ENCODE measurements at places on chromosomes 13 and 19.
A peak's percentile ranks its signal among the peaks of the same experiment; 100 is the strongest.

DNA sequence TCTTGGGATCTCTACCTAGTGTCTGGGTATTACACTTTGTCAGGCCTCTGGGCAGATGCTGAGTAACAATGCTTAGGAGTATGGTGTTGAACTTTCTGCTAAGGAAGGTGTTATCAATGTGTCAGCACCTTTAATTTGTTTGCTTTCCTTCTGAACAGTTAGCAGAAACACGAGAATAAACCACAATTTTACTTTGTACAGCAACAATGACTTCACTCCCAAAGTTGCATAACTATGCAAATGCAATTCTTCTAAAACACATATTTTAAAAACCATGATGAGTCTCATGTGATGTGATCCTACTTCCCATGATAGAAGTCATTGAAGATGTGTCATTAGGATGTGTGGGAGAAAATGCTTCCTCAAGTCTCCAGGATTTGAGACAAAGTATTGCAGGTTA is 155.0 kb downstream of the POSTN start:
- DNase-seq, result no peak

DNA sequence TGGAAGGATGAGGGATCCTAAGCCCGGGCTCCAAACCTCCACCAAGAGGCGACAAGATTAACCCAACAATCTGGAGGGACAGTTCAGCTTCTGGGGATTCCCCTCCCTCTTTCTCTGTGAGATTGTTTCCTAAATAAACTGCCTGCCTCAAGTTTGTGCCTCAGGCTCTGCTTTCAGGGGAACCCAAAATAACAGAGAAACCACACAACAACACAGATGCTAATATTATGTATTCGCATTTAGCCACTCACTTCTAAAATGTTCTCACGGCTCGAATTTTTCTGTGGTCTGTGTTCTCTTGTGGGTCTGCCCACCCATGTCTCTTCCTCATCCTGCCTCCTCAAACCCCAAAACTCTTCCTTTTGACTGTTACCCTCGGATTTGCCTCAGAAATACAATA is 1381.1 kb upstream of the SLC10A2 start:
- DNase-seq, result no peak

DNA sequence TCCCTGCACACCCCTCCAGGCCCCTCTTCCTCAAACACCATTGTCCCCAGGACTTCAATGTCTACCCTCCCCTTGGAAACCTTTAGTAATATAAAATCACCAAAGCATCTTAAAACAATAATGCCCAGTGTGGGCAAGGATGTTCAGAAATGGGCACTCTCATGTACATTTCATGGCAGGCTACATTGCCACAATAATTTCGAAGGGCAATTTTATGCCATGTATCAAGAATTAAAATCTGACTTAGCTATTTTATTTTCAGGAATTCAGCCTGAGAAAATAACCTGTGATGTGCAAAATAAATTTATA is 35.8 kb upstream of the IGSF23 start:
- no peak for DNase-seq

GRCh38 chr19:8575467-8575997 is 1.7 kb downstream of the MYO1F start:
- peak; percentile 40 for DNase-seq

GRCh38 chr13:32446220-32446619 is 18.3 kb upstream of the N4BP2L1 start:
- no peak for DNase-seq

- DNase-seq, result no peak
Observed at GRCh38 chr13:60386250-60386649, 10.8 kb upstream of the TDRD3 start.

DNA sequence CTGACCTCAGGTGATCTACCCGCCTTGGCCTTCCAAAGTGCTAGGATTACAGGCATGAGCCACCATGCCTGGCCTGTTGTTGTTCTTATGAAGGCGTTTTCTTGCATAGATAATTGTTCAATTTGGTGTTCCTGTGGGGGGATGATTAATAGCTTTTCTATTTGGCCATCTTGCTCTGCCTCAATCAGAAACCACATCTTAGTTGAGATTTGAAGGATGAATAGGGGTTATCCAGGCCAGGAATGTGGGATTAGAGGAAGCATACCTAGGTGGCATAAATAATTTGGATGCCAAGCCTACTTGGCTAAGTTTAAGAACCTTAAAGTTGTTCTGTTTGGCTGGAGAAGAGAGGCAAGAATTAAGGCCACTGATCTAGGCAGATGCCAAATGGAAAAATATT is 44.4 kb downstream of the CCNA1 start:
- DNase-seq, result no peak

DNA sequence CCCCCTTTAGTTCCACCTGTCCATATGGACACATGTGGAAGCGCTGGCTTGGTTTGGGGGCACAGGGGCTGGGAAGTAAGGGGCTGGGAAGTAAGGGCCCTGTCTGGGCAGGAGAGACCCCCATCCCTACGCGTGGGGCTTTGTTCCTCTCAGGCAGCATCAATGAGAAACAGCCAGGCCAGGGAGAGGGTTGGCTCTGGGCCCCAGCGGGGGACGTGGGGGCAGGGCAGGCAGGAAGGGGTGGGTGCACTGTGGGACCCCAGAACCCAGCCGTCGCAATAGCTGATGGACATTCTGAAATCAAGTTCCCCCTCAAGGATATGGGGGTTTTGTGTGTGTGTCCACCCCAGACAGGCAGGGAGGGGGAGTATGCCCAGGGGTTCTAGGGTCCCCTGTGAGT is 1.2 kb downstream of the NCAN start:
- no peak for DNase-seq

DNA sequence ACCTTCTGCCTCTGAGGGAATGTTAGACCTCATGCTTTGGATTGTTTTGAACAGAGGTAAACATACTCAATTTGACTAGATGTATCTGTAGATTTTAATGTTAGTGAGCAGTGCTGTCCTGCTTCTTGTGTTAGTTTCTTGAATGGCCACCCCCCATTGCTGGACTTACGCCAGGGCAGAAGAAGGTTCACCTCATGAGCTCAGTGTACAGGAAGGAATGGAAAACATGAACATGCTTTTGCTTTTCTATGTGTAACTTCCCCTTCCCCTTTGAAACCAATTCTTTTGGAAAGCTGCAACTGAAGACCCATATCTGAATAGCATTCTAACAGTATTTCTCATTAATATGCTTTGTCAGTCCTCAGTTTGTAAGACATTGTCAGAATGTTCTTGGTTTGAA is 32.3 kb downstream of the WASF3 start:
- no peak for DNase-seq

GRCh38 chr13:43546816-43547215 is 240.0 kb downstream of the ENOX1 start:
- DNase-seq, result no peak

GRCh38 chr13:53150568-53150967 is 122.0 kb downstream of the OLFM4 start:
- DNase-seq, result no peak

GRCh38 chr19:53254411-53255341 is at the start of gene ZNF677:
Gene ZNF677 (minus strand): TSS chr19:53254873. CDS start chr19:53251550, 3,323 bp downstream.
- peak; percentile 80 for DNase-seq

DNA sequence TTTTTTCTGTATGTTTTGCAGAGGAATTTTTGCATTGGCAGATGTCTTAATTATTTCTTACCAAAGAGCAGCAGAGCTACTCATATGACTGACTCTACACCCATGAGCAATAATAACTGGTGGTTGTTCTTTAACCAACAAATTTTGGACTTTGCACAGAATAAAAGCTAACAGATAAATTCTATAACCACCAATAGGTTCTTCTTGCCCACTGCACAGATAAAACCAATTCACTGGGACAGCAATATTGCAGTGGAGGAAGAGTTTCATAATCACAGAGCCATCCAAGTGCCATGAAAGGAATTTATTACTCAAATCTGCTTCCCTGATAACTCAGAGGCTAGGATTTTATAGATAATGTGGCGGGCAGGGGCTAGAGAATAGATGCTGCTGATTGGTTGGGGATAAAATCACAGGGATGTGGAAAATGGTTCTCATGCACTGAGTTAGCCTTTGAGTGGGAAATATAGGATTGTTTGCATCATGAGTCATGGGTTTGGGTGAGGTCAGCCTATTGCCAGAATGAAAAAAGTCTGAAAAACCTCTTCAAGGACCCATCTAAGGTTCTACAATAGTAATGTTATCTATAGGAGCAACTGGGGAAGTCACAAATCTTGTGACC is 104.3 kb upstream of the PCDH17 start:
- DNase-seq, result no peak

GRCh38 chr13:94119360-94119936 is 360.0 kb downstream of the DCT start:
- no peak for DNase-seq

DNA sequence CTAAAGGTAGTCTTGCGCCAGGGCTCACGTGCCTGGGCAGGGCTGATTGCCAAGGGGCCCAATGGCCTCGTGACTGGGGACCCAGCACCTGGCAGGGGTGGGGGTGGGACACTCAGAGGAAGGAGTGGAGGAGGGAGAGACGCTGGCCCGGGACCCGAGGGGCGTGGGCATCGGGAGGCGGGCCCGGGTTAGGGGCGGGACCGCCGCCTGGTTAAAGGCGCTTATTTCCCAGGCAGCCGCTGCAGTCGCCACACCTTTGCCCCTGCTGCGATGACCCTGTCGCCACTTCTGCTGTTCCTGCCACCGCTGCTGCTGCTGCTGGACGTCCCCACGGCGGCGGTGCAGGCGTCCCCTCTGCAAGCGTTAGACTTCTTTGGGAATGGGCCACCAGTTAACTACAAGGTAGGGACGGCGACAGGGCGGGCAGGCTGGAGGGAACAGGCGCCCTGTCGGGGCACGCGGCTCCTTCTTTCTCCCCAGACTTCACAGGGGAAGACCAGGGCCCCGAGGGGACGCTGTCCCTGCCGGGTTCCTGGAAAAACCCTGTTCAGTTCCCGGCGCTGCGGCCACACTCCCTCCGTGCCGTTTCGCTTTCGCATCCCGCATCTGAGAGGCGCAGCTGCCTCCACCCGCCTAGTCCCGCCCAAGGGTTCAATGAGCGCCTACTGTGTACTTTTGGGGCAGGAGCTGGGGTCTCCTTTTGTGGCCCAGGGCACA is at the start of gene IFI30:
Gene IFI30, plus strand, starts transcription at position 242 of the 717 bp plus-strand sequence. Its CDS starts 29 bp downstream, at position 271.
- no peak for DNase-seq

- DNase-seq, result no peak
Observed at GRCh38 chr13:95948656-95949055, 104.5 kb downstream of the UGGT2 start.

DNA sequence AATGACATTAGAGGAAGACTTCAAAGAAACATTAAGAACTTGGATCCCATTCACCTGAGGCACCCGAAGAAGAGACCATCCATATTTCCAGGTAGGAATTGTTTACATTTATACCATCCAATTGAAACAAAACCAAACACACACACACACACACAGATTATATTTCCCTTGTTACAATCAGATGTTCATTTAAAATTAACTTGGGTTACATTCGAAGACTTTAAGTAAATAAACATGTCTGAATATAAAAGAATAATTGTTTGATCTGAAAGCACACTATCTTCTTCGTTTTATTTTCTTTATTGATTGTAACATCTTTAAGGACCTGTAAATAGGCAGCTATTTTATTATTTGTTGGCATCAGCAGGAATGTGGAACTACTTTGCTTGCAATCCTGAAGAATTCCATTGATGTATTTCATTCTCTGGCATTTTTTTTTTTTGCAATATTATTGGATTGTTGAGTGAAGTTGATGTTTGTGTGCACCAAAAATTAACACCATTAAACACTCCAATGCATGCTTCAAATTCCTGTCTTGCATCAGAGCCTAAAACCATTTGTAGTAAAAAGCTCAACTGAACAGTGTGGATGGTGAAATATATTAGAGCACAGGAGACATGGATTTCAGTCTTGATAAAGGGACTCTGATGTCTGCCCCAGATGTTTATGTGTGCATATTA is 85.3 kb upstream of the FRY start:
- no peak for DNase-seq

DNA sequence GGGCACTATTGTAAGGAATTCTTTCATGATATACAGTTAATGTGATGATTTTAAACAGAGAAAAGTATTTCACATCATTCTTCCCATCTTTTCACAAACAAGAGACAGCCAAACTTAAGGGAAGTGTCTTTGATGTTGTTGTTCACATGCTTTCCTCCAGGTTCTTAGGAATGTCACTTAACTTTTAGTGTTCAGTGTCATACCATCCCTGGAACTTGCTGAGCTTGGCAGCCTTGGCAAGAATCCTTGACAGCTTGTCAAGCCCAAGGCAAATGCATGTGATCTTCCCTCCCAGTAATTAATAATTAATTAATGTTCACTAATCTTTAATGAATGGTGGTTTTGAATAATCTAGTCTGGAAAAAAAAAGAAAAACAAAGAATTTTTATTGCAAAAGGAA is 727.9 kb upstream of the PRR20A start:
- DNase-seq, result no peak

DNA sequence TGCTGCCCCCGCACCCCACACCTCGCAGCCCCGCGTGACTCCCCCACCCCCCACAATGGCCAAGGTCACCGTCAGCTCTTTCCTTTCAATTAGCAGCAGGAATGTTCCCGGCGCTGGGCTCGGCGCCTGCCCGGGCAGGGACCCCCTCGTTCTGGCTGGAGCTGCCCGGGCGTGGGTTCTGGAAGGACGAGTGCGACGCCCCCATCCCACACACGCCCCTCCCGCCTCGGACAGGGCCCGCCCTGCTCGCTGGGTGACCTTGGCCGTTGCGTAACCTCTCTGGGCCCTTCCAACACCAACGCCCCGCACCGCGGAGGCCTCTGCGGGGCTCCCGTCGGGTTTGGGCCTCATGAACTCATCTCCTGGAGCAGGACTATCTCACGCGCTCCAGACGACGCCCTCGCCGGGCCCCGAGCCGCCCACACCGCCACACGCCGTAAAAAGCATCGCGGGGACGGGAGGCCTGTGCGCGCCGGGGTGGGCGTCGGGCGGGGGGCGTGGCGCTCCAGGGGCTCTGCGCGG is 10.3 kb downstream of the PALM start:
- no peak for DNase-seq

DNA sequence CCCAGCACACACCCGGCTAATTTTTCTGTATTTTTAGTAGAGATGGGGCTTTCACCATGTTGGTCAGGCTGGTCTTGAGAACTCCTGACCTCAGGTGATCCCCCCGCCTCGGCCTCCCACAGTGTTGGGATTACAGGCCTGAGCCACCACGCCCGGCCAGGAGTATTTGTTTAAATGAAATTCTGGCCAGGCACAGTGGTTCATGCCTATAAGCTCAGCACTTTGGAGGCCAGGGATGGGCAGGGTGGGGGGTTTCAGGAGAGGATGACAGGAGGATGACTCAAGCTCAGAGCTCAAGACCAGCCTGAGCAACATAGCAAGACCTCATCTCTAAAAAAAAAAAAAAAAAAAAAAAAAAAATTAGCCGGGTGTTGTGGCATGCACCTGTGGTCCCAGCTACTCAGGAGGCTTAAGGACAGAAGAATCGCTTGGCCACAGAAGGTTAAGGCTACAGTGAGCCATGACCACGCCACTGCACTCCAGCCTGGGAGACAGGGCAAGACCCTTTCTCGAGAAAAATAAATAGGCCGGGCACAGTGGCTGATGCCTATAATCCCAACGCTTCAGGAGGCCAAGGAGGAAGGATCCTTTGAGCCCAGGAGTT is 8.2 kb upstream of the DHDH start:
- no peak for DNase-seq

- no peak for DNase-seq
Observed at GRCh38 chr13:83943530-83944279, 61.4 kb upstream of the SLITRK1 start.

- DNase-seq, result peak; percentile 52
Observed at GRCh38 chr19:32675720-32676185, at the start of gene RGS9BP. Gene RGS9BP (plus strand): TSS chr19:32675848. CDS start chr19:32676264, 416 bp downstream.

All from CD4-positive, alpha-beta T cell (primary cell).